Activated CD8-positive, alpha-beta memory T cell treated with anti-CD3 and anti-CD28 coated beads for 4 hours (primary cell): ENCODE measurements at places on chromosomes 6 and 20.

DNA sequence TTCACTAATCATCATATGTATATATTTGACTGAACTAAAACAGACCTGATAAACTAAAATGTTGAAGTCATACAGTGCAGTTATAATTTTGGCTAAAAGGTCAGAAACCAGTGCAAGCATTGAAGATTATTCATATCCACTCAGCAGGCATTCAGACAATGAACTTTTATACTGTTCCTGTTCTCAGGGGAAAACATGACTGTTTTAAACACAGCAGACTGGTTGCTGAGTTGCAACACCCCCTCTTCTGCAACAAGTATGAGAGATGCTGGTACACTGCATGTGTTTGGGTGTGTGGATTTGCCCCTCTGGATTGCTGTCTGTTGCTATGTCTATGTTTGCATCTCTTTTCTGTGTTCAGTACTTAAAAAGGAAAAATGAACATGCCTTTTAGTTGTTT, 206.8 kb downstream of the EYA4 start:
- no peak for DNase-seq

- DNase-seq = no peak
These were observed 53.9 kb downstream of the OTOR start for GRCh38 chr20:16801919-16802651.

GRCh38 chr6:6697620-6698019, 109.1 kb downstream of the LY86 start:
- no peak for DNase-seq

DNA sequence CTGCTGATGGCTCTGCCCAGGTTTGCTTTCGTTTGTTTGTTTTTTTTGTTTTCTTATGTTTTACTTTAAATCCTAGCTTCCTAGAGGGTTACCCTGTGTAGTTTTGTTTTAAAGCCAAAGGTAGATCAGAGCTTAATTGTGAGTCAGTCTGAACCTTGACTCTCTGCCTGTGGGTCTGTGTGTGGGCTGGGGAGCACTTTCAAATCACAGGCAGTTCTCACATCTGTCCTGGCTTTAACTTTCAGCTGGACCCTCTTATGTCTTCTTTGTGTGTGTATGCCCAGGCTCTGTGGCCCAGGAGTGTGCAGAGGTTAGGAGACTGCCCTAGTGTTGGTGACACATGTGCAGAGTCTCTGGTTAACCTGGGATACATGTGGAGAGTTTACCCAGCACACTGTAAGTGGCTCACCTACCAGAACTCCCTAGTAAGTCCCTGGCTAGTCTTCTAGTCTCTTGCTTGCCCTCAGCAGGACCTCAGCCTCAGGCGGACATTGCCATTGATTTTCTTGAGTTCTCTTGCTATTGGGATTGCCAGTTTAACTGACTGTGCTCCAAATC, 19.0 kb downstream of the HIVEP1 start:
- DNase-seq = no peak

- DNase-seq = no peak
These were observed 38.6 kb downstream of the PREP start for GRCh38 chr6:105364243-105364642.

- no peak for DNase-seq
These were observed 208.5 kb upstream of the SULF2 start for GRCh38 chr20:47993817-47994216.

DNA sequence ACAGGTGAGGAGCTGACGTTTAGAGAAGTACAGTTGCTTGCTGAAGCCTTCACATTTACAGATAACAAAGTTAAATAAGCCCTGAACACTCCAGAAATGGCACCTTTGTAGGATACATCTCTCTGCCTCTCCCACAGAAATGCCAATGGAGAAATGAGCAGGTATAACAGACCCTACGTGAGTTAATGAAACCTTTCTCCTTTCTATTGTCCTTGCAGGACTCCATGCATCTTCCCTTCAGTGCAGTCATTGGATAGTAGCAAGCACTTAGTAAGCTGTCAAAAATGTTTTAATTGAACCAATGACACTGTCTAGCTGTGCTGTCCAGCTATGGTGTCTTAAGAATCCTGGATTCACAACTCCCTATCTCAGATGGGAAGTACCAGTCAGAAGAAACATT, 8.1 kb upstream of the RRBP1 start:
- DNase-seq = no peak

GRCh38 chr6:13653296-13653695, 38.2 kb downstream of the NOL7 start:
- no peak for DNase-seq

DNA sequence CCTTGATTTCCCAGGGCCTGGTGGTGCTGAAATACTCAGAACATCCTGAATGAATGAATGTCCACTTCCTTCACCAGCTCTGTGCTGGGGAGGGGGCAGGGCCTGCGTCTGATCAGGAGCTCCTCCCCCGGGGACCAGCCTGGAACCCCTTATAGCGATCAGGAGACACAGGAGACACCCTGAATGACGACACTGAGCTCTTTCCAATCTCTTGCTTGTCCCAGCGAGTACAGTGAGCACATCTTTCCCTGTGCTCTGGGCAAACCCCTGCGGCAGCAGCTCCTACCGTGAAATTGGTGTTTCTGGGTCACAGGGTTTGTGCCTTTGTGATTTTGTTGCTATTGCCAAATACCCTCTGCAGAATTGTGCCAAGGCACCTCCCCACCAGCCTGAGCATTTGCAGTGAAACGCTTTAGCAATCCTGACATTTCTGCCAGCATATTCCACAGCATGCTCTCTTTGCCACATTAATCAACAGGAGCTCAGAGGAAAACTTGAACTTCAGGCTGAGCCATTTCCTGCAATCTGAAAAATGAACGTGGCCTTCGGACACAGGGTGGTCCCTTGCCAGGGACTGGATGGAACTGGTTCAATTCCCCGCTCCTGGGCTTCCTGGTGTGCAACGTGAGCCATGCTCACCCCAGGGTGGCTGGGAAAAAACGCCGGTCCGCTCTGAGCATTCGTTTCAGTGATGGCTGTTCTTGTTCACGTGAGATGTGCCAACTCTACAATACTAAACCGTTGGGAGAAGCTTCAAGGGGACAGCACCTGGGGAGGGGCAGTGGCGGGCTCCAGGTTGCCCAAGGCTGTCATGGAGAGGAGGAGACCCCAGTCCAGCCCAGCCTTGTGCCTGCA, 23.1 kb upstream of the MRGBP start:
- DNase-seq = no peak

GRCh38 chr20:2336471-2336870, 40.7 kb downstream of the TGM3 start:
- DNase-seq = no peak

DNA sequence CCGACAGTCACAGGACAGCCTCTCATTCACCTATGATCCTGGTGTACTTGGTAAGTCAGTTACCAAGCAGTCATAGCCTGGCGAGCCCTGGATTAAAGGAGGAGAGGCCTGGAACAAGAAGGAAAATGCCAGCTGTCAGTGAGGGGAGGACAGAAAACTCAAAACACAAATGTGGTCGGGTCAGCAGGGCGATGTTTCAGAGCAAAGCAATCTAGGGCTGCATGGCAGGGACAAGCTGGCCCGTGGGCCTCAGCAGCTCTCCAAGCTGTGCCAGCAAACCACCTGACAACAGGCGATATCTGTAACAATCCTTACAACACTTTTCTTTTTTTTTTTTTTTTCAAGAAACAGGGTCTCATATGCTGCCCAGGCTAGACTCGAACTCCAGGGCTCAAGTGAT, 40.3 kb downstream of the MGME1 start:
- no peak for DNase-seq

- DNase-seq = no peak
These were observed 148.3 kb upstream of the RIN2 start for GRCh38 chr20:19609642-19610223.

DNA sequence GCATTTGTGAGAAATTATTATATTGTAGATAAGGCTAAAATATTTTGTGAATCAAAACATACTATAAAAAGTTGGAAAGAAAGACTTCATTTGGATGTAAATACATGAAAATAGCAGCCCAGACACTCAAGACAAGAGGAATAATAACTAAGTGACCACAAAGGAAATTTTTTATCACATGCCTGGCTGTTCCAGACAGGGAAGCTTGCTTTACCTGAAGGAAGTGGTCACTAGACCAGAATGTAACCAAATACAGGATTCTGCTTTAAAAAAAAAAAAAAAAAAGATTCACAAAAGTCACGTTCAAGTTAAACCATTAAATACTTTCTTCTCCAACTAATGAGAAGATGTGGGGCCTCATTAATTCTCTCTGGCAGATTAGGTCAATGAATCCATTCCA, 9.3 kb upstream of the HLA-DQB2 start:
- no peak for DNase-seq

GRCh38 chr6:132466952-132467351, 46.0 kb downstream of the STX7 start:
- no peak for DNase-seq

DNA sequence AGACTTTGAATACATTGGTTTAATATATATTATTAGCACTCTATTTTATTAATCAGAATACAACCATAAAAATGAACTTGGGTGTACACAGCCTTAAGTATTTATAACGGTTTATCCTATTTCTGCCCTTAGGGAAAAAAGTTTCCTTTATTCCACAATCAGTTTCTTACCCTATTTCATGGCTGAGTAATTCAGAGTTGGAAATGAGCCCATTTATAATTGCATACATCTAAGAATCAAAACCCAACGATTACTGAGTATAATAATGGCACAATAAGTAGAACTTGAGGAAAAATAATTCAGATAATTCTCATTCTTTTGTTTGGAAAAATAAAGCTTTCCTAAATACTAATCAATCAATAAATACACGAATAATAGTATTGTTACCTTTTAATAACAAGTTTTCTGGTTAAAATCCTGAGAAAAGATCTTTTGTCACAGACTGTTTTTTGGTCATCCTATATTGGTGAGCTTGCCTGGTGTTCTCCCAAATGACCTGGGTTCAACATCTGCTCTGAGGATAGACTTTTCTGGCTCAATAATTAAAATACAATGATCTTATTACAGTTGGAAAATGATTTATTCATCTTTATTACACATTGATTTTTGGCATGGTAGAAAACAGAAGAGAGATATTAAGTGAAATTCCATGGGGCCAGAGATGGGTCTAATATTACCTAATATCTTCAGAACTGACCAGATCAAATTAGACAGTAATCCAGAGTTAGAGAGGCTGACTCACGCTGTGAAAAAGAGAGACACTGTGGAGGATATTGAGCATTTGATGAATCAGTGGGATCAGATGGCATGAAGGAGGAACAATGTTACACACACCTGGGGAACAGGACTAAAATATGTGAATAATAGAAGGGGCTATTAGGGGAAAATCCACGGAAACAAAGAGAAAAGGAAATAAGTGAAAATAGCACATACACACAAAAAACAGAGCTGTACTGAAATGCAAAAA, 162.1 kb upstream of the TBX18 start:
- DNase-seq = no peak

DNA sequence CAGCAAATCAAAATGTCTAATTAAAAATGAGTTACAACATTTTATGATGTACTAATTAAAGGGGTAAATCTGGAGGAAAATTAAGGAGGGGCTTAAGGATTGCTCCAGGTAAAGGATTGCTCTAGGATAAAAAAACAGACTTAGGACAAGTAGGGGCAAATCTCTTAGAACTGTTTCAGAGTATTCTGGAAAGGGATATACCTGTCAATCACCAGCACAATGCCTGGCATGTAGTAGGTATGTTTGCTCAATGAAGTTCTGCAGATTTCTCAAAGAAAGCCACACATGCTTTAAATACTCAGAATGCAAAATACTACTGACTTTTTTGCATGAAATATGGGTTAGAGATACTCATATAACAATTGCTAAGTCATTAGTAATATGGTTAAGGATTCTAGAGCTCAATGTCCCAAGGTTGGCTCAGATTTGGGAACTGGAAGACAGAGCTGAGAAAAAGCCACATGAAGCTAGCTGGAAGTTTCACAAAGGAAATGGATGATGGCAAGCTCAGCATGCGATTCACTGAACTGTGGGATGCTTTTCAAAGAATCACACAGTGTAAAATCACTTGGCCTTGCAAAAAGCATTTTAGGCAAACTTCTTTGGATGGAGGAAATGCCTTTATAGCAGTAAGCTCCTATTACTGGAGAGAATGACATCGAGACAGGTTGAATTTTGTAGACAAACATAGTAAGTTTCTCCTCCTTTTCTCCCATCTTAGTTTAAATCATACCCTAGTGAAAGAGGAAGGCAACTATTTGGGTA, 72.8 kb downstream of the MAP3K5 start:
- no peak for DNase-seq

- DNase-seq = no peak
These were observed 1.2 kb downstream of the AKAP12 start for GRCh38 chr6:151240791-151241642.

DNA sequence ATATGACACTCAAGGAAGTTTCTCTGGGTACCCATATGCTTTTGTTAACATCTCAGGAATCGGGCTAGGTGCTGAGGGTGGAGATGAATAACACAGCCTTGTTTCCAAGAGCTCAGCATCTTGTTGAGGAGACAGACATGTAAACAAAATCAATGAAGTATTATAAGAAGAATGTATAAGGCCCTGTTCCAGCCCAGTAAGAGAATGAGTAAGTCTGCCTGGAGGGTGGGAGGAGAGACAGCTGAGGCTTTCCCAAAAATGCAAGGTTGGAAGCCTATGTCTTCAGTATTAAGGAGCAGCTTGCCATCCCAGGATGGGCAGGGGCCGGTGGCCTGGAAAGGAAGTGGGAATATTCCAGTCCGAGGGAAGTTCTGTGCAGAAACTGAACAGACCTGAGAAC, 615.3 kb upstream of the BTBD3 start:
- DNase-seq = no peak

- no peak for DNase-seq
These were observed 13.0 kb downstream of the EFCAB8 start for GRCh38 chr20:32871627-32872160.

GRCh38 chr20:39778431-39778830, 816.3 kb downstream of the DHX35 start:
- DNase-seq = no peak

- DNase-seq = no peak
These were observed 87.6 kb downstream of the ASXL1 start for GRCh38 chr20:32445539-32446273.

GRCh38 chr20:19975436-19975799, 41.7 kb upstream of the NAA20 start:
- DNase-seq = no peak

DNA sequence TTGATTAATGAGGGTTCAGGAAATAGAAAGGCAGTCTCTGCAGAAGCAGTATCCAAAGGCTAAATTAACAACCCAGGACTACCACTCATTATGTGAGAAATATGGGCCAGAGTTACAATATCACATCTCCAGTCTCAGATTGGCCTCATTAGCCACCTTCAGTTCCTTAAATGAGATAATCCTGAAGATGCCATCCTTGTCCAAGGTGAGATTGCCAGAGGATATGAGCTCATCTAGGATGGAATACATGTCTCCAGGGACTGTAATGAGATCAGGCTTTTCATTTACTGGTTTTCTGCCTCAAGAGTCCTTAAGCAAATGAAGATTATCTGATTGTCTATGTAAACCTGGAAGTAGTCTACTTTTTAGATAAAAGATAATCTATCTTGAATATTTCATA, 196.3 kb downstream of the FUT9 start:
- DNase-seq = no peak

- no peak for DNase-seq
These were observed 214.3 kb upstream of the PLCB4 start for GRCh38 chr20:8854571-8854970.

- no peak for DNase-seq
These were observed 44.1 kb downstream of the SAMD3 start for GRCh38 chr6:130178692-130179091.

- no peak for DNase-seq
These were observed 32.7 kb upstream of the MANEA start for GRCh38 chr6:95544517-95545225.
